ENCODE measurements at places on chromosomes 12 and 14.

DNA sequence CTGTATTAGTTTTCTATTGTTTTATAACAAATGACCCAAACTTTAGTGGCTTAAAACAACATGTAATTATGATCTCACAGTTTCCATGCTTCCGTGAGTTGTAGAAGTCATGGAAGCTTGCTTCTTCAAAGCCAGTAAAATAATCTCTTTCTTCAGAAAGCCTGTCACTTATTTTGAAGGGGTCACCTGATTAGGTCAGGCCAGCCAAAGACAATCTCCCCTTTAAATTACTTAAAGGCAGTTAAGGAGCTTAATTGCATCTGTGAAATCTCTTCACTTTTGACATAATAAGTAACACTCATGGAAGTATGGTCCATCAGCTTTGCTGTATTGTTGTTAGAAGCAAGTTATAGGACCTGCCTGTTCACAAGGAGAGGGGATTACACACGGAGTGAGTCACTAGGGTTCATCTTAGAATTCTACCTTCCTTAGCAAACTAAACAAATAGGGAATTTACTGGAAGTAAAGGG, 89.8 kb downstream of the FAR2 start:
- no peak for DNase-seq

DNA sequence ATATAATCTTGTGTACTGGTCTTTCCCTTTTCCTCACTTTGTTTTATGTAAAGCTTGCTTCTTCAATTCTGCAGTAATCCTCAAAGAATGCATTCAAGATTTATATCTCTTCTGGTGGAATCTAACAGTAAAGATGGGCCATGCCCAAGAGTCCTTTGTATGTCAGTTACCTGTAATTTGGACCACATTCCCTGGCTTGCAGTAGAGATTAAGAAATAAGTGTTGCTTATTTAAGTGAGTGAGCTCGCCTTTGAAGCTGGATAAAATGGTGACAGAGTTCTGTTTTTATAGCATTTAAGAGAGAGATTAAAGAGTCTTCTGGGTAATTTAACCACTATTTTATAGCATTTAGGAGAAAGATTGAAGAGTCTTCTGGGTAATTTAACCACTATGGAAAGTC, 262.1 kb upstream of the ATP2B1 start:
- no peak for DNase-seq

DNA sequence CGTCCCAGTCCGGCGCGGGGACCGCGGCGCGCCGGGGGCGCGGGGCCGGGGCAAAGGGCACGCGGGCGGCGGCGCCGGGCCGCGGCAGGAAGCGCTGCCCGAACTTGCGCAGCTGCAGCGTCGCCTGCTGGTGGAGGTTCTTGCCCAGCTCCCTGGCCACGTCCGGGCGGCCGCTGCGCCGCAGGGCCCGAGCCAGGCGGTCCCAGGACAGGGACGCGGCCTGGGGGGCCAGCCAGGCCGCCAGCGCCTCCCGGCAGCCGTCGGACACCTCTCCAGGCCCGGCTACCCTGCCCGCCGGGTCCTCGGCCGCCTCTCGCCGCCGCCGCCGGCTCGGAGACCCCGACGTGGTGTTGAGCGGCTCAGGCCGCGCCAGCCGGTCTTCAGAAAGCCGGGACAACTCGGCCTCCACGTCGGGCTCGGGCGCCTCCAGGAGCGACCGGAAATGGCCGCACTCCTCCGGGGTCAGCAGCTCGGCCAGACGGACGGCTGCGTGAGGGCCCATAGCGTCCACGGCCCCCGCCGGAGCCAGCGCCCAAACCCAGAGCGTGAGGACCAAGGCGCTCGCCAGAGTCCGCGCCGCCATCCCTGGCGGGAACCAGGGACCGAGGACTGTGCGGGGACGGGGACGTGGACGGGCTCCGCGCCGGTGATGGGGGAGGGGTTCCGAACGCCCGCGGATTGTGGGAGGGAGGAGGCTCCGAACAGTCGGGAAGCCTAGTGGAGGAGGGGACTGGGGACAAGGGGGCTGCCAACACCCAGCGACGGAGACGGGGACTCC, 34.0 kb downstream of the FIGNL2 start:
- DNase-seq = peak; percentile 54

DNA sequence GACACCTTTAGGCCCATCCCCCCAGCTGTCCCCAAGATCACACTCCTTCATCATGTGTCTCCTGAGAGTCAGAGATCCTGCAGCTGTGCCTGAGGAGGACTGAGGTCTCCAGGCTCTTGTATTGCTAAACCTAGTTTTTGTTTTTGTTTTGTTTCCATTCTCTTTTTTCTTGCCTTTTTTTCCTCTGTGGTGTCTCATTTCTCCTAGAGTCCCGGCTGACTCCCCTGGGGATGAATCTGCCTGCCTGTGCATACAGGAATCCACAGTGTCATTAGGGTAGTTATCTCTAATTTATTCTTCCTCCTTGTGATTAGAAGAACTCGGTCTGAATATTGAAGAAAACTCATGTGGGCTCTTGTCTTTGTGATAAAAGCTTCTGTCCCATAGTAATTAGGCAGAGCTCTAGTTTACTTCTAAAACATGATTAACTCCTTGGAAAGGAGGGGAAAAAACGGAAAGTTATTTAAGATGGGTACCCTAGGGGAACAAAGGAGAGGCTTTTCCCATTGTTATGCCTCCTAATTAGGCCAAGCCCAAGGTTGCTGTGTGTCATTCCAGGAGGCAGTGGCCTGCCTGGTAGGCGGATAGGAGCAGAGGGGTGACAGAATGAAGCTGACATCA, 343.2 kb downstream of the ZFP36L1 start:
- DNase-seq = no peak

DNA sequence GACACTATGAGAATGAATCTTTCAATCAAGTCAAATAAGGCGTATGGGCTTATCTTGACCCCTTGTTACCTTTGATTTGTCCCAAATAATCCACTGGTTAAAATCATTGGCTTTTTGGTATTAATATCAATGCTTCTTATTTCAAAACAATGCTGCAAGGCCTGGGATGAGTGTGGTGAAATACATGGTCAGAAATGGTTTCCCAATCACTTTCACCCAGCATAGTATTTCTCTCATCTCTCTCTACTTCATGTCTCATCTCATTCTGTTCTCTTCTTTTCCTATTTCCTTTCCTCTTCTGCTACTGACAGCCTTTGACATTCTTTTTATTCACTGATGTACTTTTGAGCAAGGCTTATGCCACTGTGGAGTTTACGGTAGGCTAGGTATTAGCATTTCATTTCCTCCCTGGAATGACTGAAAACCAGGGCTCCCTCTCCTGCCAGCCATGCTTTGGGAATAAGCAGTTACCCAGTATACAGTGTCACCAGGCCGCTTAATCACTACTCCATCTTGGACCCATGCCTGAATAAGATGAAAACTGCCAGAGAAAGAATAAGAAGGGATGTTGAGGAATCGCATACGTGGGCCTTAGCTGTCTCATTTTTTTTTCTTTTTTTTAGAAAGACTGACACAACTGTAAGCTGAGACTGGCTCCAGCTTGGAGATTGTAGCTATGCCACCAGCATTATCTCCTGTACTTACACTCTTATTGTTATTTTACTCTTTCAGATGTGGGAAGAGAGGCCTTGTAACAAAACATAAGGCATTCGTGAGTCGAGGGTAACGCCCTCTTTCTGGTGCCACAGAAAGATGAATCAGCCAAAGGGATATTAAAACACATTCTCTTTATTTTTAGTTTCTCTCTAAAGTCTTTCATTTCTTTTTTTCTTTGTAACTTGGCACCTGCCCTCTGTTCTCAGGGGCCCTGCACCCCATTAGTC, 53.5 kb downstream of the IGF1 start:
- no peak for DNase-seq

GRCh38 chr12:123050331-123050831, 69.9 kb downstream of the ARL6IP4 start:
- no peak for DNase-seq

- no peak for DNase-seq
These were observed 35.0 kb downstream of the EPS8 start for GRCh38 chr12:15754233-15754632.

GRCh38 chr14:64704143-64704742, at the start of gene PLEKHG3:
Gene PLEKHG3 (plus strand): TSS chr14:64704424. CDS start chr14:64727632, 23,208 bp downstream.
- no peak for DNase-seq

DNA sequence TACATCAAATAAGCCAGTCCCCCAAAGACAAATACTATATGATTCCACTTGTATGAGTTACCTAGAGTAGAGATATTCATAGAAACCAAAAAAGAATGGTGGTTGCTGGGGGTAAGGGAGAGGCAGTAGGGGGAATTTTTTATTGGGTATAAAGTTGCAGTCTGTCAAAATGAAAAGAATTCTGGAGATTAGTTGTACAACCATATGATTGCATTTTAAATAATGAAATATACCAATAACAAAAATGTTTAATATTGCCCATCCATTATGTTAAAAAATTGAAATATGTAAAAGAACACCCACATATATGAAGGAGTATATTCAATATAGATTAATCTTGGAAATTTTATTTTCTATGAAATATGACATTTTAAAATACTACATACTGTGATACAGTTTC, 1383.5 kb downstream of the FSCB start:
- DNase-seq = no peak

DNA sequence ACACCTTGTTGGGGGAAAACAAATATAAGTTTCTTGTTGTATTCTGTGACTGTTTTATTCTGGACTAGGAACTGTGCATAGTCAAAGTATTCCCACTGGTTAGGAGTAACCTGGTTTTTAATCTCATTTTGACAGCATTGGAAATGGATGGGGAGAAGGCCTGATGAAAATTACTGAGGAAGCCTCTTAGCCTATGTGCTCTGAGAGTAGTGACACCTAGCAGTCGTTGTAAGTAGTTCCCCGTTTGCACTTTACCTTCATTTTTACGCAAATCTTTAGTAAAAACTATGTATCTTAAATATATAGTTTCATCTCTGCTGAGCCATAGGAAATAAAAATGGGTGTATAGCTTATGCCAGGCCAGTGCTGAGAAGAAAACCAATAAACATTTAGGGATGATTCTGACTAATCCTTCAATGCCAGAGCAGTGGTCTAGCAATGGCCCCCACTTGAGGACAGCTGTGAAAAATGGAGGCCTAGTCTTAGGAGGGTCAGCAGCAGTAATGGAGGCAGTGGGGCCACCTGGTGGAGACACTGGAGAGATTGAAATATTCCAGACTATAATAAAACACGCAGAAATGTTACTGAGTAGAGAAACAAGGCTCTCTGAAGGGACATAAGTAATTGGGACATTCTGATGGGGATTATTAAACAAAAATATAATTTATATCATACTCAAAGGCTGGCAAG, 133.2 kb upstream of the NOVA1 start:
- no peak for DNase-seq

DNA sequence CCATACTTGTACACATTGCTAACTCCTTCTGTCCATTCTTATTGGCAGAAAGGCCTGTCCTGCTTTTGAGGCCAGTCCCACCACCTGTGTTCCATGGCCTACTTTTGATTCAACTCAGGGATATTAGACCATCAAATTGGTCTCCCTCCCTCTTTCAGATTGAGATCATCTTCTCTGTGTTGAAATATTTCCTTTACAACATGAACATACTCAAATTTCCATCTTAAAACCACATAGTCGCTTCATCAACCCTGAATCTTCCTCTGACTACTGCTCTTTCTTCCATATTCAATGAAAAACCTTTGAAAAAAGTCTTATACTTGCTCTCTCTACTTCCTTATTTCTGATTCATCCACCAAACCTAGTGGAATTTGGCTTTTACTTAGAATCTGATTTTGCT, 34.9 kb downstream of the TRMT5 start:
- DNase-seq = no peak

- DNase-seq = no peak
These were observed 83.2 kb downstream of the ITPK1 start for GRCh38 chr14:93032421-93032936.

DNA sequence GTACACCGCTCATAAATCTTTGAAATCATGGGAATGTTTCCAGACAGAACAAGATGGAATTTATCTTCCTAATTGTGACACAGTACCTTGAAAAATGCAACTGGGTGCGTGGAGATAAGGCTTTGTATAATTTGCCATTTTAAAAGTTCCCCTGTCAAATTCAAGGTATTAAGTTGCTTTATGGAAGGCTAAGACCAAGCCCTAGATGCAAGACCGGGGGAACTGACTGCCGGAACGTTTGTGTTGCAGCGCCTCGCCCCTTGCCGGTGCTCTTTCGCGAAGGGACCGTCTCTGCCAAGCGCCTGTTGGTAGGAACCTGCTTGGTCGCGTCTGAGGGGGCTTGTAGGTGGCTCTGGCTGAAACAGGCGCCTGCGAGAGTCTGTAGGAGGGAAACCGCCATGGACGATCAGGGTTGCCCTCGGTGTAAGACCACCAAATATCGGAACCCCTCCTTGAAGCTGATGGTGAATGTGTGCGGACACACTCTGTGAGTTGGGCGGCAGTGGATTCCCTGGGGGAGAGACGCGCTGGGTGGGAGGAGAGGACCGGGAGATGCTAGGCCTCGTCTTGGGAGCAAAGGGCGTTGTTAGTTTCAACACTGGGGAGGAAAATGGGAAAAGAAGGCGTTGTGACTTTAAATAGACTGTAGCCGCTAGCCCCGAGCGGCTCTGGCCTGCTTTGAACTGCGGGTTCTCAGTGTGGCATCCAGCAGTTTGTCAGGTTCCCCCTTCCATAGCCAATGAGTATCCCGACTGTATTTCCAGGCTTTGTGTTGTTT, at the start of gene MNAT1:
MNAT1 (plus strand) TSS at position 297 of the 778 bp plus-strand sequence; CDS start at position 399, 102 bp downstream.
- peak; percentile 66 for DNase-seq

DNA sequence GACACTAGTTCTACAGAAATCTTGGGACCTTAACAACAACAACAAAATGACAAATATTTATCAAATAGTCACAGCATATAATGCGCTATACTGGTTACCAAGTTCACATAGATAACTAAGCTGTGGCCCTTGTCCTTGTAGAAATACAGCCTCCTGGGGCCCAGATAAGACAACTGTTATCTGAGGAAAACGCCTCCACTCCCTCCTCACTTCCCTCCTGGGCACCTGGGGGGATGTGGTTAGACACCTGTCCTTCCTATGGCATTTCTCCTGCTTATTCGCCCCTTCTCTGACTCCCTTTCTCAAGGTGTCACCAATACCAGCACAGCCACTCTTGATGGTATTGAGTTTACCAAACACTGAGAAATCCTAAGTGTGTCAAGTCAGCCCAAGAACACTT, 419.4 kb downstream of the RAD51B start:
- DNase-seq = no peak

All from activated effector memory CD4-positive, alpha-beta T cell treated with Interleukin-2 at 50 U/mL for 16 hours (primary cell).